ENCODE measurements at places on chromosomes 6 and 20.

DNA sequence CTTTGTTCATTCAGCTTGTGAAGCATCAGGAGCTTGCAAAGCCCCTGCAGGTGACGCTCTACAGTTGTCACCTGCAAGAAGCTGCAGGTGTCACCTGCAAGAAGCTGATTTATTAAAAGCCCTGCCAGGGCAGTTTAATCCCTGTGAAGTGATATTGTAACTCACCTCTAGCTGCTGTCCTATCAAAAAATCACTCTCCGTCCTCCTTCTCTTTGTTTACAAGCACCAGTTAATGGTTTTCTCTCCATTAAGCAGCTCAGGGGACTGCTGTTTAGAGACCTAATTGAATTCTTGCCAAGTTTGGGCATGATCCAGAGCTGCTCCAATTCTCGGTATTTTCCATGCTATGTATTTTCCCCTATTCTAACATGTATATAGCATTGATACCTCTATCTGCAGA, 345.9 kb downstream of the ARHGAP18 start:
- DNase-seq, result no peak

GRCh38 chr20:40189621-40190020, 499.4 kb downstream of the MAFB start:
- no peak for DNase-seq

DNA sequence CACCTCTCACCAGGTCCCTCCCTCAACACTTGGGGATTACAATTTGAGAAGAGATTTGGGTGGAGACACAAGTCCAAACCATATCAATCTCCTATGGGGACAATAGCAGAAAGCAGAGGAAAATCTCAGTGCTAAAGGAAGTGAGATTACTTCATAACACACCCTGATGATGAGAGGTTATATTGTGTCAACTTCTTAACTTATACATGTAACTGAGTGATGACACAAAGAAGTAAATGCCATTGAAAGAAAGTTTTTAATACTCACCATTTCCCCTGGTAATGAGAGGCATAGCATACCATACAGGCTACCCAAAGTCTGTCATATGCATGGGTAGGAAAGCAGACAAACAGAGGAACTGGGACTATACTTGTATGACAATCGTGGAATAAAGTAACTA, 137.2 kb downstream of the MMUT start:
- DNase-seq, result no peak

- no peak for DNase-seq
Observed at GRCh38 chr6:150297327-150298029, 71.3 kb upstream of the IYD start.

DNA sequence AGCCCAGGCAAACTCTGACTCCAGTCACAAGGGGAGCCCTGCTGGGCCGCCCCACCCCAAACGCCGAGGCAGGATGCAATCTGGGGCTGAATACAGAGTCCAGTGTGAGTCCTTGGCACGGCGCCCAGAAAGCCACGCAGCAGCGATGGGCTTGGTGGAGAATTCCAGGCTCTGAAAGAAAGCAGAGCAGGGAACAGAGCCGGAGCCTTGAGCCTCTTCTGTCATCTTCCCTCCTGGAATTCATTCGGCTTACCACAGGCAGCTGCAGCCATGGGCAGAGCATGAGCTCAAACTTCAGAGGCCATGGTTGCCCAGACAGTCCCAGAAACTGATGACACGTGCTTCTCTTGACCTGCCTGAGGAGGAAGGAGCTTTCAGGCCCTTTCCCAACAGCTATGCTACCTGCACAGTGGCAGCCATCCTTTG, 441.1 kb upstream of the JARID2 start:
- no peak for DNase-seq

DNA sequence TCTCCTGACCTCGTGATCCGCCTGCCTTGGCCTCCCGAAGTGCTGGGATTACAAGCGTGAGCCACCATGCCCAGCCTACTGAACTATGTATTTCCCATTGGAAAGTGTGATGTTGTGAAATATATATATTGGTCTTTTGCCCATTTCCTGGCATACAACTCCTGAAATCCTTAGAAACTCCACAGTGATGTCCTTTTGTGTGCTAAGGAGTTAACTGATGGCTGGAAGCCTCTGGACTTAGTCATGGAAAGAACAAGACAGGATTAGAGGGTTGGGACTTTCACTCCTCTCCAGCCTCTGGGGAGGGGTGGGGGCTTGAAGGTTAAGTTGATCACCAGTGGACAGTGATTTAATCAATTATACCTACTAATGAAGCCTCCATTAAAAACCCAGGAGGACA, 7.1 kb downstream of the PANK2 start:
- DNase-seq, result no peak

GRCh38 chr6:32852844-32853540, 512 bp downstream of the TAP1 start:
- DNase-seq, result peak; percentile 50

- DNase-seq, result no peak
Observed at GRCh38 chr20:50728486-50728980, 2.8 kb upstream of the PARD6B start.

- DNase-seq, result no peak
Observed at GRCh38 chr6:112266331-112266730, 12.0 kb upstream of the LAMA4 start.

- DNase-seq, result no peak
Observed at GRCh38 chr6:109121411-109121810, 26.1 kb downstream of the CEP57L1 start.

GRCh38 chr6:129890701-129891100, 29.6 kb upstream of the TMEM244 start:
- DNase-seq, result no peak

DNA sequence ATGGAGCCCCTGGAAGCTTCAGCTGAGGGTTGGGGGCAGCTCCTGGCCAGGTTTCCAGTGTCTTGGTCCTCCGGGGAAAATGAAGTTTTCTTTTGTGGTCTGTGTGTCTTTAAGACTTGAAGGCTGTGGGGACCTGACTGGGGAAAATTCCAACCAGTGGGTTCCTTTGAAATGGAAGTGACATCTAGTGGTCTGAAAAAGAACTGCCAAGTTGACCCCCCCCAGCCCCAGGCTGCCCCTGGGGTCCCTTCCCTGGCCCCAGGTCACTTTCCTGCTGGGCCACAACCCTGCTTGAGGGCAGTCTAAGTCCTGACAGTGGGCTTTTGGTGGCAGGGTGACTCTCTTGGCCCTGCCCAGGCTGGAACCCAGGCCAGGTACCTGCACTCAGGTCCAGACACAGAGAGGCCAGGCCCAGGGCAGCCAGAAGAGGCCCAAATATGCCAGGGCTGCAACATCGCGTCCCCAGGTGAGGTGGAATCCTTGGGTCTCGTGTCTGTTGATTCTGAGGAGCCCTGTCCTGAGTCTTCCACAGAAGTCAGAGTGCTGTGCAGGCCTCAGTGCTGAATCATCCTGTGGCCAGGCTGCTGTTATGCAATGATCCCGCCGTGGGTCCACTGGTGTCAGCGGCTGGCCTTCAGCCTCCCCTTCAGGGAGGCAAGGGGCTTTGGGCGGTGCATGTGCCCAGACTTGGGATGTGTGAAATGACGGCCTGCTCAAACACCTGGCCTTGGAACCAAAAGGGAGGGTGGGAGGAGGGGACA, 68.4 kb downstream of the VEGFA start:
- peak; percentile 78 for DNase-seq

DNA sequence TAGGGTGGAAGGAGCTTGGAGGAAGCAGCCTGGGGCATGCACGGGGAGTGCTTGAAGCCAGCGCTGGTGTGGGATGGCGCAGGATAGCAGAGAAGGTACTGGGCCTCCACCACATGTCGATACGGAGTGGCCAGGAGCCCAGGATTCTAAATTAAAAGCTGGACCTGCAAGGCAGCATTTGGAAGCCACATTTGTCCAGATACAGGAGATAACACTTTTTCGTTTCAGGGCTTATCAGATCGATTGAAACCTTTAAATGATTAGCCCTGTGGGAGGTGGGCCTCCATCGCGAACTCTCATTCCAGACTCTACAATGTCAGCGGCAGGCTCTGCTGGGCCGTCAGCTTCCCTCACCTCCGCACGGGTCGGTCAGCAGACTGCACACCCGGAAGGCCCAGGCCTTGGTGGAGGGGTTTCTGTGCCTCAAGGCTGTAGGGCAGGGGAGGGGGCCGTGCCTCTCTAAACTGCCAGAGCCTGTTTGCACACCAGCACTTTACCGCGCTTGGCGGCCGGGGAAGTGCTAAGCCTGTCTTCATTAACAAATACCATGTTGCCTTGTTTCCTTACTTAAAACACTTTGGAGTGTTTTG, 17.9 kb downstream of the EDN3 start:
- no peak for DNase-seq

GRCh38 chr20:15900443-15900842, 672.8 kb downstream of the KIF16B start:
- no peak for DNase-seq

GRCh38 chr6:52612336-52613054, 35.6 kb upstream of the TRAM2 start:
- DNase-seq, result no peak

DNA sequence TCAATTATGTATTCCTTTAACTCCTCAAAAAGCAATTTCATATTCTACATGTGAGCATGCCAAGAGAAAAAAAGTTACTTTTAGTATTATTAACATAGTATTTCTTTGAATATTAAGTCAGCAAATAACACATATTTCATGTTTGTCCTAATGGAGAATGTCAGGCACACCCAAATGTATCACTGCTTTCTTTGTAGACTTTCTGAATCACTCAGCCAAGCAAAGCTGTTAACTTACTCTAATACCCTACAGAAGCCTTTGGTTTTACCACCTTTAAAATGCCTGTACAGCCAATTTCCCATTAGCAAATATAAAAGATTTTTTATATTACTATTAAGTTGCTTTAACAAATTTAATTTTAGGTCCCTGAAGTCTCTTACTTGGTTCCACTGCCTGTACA, 23.8 kb downstream of the FRK start:
- DNase-seq, result no peak

DNA sequence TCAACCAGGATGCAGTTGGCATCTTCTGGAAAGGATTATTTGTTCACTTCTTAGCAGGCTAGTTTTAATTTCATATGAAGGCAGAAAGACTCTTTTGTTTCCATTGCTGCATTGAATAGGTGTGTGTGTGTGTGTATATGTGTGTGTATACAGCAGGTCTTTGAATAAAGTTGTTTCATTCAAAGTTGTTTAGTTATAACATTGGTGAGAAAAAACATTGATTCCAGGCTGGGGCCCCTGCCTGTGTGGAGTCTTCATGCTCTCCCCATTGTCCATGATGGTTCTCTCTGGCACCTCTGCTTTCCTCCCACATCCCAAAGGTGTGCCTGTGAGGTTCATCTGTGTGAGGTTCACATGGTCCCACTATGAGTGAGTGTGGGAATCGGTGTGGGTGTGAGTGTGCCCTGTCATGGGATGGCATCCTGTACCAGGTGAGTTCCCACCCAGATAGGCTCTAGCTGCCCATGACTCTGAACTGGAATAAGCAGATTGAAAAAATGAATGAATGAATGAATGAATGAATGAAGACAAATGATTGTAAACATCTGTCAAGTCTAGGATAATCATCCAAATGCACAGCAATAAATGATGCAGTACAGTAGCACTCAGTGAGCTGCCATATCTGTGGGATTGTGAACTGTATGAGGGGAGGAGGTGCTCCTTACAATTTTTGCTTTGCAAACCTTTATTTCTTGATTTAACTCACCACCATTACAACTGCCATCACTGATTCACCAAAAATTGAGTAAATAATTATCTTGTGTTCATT, 156.0 kb downstream of the ADGRG6 start:
- DNase-seq, result no peak

- DNase-seq, result no peak
Observed at GRCh38 chr20:53857723-53858236, 212.6 kb downstream of the BCAS1 start.

DNA sequence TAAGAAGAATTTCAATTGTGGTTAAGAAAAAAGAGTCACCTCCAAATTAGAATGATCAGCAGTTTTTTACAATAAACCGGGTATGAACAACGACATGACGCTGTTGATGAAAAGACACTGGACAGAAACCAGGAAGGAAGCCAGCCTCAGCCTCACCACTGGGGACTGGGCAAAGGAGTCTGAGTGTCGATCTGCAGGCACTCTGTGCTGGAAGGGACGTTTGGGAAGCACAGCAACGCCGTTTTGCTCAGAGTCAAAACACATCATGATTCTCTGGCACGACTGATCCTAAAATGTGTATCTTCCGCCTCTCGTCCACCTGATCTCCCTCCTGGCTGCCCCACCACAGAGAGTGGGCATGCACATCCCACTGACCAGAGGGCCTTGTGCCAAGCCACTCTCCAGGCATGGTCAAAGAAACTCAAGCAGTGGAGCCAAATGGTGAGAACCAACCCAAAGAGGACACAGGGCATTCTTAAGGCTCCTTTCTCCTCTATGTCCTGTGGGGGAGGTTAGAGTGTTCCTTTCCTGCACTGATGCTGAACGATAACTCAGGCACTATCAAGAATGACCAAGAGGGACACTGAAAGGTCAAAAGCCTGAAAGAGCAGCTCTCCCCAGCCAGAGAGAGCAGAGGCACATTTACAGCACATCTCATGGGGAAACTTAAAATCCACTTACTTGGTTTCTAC, 68.8 kb downstream of the AGPAT4 start:
- DNase-seq, result no peak

- peak; percentile 50 for DNase-seq
Observed at GRCh38 chr20:38304845-38305447, 990 bp downstream of the BPI start.
